ENCODE measurements at places on chromosomes 4 and X.

DNA sequence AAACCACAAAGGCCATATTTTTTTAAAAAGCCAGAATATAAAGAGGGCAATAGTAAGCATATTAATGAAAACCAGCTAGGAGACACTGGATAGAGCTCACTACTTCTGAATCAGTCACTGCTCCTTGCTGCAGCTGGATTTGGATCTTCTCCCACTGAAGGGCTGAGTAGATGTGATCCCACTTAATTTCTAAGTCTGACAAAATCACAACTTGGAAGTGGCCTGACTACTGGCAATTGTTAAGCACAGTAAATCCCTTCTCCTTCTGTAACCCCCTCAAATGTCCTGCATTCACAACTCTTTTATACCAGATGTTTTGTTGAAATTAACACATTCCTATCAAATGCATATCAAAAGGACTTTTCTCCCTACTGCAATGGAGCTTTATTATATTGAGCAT lies 72.9 kb downstream of the AMMECR1 start:
- DNase-seq = no peak

GRCh38 chrX:150050387-150050786 lies 112.1 kb upstream of the EOLA2 start:
- no peak for DNase-seq

- DNase-seq = no peak
Observed at GRCh38 chr4:133801883-133802282, 399.7 kb downstream of the PABPC4L start.

- DNase-seq = no peak
Observed at GRCh38 chr4:8732681-8733243, 138.9 kb downstream of the HMX1 start.

DNA sequence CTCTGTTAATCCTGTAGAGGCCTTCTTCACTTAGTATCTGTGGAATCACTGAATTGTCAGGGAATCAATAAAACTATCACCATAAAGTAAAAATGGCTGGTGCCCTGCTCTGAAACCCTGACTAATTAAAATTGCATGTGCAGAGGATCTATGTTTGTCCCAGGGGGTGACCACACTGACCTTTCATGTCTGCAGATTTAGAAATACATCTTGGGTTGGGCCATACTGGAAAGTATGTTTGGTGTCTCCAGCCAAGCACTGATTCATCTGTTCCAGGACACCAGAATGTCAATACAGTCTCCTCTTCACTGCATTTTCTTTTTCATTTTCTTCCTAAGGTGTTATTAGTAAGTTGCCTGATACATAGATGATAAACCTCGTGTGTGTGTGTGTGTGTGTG lies 490.9 kb upstream of the INTU start:
- DNase-seq = no peak

- no peak for DNase-seq
Observed at GRCh38 chrX:42096265-42096920, 173.0 kb upstream of the CASK start.

DNA sequence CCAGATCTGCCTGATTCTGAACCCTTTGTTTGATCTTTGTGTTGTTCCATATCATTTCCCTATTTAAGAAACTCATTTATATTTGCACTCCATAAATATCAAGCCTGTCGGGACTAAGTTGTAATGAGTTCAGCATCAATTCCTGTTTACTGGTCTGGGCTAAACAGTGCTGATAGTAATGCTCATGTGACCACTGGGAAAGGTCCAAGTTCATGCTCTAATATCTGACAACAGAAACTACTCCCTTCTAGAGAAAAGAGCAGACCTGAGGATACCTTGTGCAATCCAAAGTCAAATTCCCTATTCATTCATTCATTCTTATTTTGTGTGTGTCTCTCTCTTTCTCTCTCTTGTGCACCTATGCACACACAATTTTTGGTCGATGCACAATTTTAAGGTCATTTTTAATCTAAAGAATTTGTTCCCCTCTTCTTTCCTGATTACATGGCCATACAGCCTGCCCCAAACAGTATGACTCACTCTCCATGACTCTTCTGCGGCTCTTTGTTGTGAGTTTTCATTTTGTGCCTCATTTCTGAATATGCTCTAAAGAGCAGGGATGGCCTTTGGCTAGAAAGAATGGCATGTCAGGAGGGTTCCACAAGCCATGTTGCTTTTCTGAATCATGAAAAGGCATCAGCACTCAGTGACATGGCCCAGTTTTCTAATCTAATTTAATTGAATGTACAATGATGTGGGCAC lies 664.3 kb downstream of the RPA4 start:
- no peak for DNase-seq

GRCh38 chr4:3444351-3445110 lies 2.8 kb downstream of the HGFAC start:
- DNase-seq = no peak

DNA sequence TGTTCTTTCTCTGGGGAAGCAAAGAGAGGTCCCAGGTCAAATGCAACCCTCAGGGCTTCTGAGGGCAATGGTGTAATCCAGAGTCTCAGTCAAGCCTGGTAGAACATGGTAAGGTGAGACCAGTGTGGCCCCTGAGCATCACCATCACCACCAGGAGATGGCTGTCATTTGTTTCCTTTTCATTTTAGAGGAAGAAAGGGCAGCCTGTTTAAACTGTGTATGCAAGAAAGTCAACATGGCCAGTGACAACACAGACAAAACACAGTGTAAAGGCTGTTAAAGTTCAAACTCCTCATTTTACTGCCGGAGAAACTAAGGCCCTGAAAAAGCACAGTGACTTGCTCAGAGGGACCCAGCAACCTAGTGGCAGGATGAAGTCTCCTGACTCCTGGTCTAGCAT lies 2.0 kb upstream of the EDA start:
- no peak for DNase-seq

- no peak for DNase-seq
Observed at GRCh38 chrX:68433155-68433980, at the start of gene OPHN1. OPHN1 (minus strand) TSS chrX:68433495; CDS start chrX:68433020, 475 bp downstream.

GRCh38 chr4:87949961-87950360 lies 25.6 kb upstream of the SPP1 start:
- DNase-seq = no peak

GRCh38 chr4:87219632-87220093 lies 755 bp downstream of the KLHL8 start:
- DNase-seq = peak; percentile 51

- no peak for DNase-seq
Observed at GRCh38 chrX:136907621-136908020, 27.1 kb upstream of the RBMX start.

- no peak for DNase-seq
Observed at GRCh38 chrX:111874241-111874640, 1.7 kb upstream of the TRPC5OS start.

GRCh38 chrX:154396973-154397887 lies 947 bp upstream of the RPL10 start:
- DNase-seq = peak; percentile 78

- no peak for DNase-seq
Observed at GRCh38 chrX:101602077-101602476, 15.7 kb downstream of the ARMCX6 start.

DNA sequence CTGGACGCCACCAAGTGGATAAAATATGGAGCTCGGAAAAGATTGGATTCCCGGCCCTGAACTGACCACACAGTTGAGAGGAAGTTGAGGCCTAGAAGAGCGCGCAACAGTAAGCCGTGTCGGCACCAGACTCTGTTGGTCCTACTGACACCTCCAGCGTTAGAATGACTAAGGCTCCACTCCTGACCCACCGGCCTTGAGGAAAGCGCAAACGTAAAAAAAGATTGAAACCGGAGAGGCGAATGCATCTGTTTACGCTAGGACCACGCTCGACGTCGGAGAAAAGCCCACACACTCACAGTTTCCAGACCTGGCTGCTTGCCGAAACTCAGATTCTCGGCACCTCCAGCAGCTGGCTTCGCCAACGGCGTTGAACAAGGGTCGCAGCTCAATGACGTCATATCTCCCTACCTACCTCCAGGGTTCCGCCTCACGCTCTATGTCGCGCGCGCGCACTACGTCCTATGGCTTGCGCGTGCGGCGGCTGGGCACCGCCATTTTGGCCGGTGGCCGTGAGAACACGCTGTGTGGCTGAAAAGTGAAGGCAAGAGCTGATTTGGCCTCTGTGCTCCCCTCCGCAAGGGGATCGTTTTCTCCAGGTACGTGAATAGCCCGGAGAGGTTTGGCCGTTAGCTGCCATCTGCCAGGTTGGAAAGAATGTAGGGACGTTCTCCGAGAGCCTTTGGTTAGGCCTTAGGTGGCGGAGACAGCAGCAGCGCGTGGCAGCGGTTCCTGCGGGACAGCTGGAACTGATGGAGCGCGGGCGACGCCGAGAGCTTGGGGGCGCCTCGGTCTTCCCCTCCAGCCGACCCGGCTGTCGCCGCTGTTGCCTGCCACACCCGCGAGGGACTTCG lies at the start of the genes ABCE1 and ANAPC10:
Gene ABCE1, plus strand, starts transcription at position 491 of the 854 bp plus-strand sequence. CDS start 6,102 bp downstream, outside the sequence.
Gene ANAPC10, minus strand, starts transcription at position 376 of the 854 bp plus-strand sequence. CDS start 2,097 bp downstream, outside the sequence.
- DNase-seq = peak; percentile 96

DNA sequence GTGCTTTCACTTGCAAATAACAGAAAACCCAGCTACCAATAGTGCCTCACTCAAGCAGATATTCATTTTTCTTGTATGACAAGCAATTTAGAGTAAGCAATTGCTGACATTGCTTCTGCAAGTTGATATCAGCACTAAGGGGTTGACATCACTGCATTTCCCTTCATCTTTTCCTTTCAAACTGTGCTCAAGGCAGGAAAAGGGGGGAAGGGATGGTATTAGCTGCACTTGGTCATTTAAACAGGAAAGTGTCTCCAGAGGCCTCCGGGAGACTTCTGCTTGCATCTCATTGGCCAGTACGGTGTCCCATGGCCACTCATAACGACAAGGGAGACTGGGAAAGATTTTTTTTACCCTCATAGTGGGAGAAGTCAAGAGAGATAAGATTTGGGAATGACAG lies 65.5 kb upstream of the FGG start:
- DNase-seq = no peak

DNA sequence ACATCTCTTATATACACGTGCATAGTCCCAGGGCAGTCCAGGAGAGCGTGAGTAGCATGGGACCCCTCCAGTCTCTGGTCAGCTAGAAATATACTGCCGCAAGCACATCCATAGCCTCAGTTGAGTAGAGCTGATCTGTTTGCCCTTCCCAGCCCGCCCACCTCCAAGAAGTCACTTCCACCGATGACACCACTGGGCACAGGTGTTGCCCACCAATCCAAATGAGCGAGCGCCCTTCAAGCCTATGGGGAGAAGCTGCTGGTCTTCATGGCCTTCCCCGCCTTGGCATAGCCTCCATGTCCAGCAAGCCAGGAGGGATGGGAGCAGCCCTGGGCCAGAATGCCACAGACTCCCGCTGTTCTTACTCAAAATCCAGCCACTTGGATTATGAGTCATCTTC lies 10.2 kb downstream of the DUSP9 start:
- DNase-seq = no peak

DNA sequence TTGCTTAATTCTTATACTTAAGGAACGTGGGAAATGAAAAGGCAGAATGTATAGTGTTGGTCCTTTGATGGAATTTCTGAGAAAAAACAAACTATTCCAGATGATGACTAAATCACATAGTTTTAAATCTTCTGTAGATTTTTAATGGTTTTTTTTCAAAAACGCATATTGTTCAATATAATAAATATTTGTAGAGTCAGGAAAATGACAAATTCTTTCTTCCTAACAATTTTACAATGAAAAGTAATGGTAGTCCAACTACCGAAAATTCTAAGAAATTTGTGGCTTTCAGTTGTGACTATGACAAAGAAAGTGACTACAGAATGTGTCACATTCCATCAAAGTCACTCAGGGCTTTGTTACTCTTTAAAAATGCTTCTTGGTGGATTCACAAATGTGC lies 164.8 kb upstream of the PITX2 start:
- peak; percentile 0 for DNase-seq

GRCh38 chr4:15809058-15809457 lies 30.9 kb downstream of the CD38 start:
- no peak for DNase-seq

GRCh38 chr4:128635141-128635954 lies 174.2 kb upstream of the JADE1 start:
- no peak for DNase-seq

DNA sequence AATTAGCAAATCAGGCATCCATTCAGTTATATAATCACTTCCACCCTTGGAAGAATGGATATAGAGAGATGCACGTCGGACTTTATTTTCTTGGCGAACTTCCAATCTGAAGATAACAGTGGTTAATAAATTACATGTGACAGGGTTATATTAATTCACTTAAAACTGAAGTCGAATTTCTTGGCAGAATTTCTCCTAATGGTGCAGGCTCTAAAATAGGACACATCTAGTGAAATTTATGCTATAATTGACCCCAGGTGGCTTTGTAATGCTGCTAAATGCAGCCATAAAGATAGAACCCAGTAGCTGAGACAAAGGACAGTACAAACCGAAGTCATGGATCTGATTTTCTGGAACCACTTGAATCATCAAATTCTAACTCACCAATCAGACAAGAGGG lies 20.8 kb upstream of the SLC10A4 start:
- no peak for DNase-seq

DNA sequence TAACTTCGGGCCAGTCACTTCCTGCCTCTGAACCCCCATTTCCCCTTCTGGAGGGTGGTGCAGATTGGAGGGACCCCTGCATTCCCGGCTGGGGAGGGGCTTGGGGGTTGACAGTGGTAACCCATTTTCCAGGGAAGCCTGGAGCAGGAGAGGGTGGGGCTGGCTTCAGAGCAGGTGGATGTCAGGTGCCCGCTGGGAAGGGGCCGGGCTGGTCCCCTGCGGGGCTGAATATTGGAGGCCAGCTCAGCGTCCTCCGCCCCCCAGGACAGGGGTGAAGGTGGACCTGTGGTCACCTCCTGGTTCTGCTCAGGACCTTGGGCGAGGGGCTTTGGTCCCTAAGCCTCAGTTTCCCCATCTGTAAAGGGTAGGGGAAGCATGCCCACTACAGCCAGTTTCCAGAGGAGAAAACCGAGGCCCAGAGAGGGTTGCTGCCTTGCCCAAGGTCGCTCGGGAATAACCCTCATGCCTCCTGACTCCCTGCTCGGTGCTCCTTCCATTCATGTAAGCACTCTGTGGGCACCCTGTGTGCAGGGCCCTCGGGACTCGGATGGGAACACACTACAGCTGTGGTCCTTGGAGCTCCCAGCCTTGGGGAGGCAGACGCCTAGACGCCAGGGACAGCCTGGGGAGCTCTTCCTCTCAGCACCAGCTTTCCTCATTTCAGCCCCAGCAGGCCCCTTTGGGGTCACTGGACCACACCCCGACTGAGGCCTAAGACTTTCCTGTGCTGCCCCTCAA lies 683 bp downstream of the MAN2B2 start:
- DNase-seq = no peak

DNA sequence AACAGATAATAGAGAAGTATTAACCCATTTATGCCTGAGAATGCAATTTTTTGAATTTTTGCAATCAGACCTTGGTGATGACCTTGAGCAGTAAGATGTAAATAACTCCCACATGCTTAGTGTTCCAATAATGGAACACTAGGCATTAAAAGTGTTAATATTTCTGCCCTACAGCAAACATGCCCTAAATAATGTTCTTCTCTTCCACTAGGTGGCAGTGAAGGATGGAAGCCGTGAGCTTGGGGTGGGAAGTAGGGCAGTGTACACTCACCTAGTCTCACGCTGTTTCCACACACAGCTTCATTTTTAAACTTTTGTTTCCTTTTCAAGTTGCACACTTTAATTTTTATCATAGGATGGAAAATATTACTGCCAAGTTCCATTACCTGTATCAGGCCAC lies 613.1 kb upstream of the HS3ST1 start:
- peak; percentile 1 for DNase-seq

- DNase-seq = no peak
Observed at GRCh38 chr4:137253949-137254348, 278.3 kb downstream of the PCDH18 start.

- DNase-seq = peak; percentile 16
Observed at GRCh38 chr4:75698963-75699228, 25.5 kb upstream of the USO1 start.

- no peak for DNase-seq
Observed at GRCh38 chrX:76517544-76517943, 90.0 kb downstream of the MAGEE1 start.

GRCh38 chr4:88621763-88622327 lies 29.6 kb downstream of the HERC3 start:
- DNase-seq = no peak
